ENCODE measurements at places on chromosomes 5 and 9.

DNA sequence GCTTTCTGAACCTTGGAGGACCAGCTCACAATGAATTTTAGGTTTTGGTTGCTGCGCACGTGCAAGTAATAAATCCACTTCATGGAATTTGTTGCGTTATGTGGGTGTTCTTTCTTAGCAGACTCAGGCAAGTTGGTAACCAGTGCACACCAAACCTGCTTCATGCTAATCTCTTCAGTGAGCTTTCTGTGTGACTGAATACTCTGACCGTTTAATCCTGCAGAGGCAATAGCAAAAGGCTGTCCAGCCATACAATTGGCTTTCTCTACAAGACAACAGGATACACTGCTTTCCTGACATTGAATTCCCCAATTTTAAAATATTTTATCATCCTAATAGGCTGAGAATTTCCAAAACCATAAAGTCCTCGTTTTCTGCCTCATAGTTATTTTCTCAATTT, 10.3 kb downstream of the UGT3A2 start:
- DNase-seq, result no peak

DNA sequence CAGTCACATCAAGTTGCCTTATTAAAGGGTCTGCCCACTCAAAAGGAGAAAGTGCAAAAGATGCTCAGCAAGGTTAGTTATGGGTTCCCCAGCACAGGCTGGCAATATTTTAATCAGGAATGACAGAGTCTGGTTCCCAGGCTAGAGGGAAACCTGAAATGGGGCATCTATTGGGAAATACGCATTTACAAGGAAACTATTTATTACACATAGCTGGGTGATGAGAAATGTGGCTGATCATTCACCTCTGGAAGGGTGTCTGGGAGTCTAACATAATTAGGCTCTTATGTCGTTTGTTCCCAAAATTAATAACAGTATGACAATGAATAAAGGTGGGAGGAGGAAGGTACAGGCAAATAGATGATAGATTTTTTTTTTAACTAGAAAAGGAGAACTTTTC, 314.7 kb downstream of the ENC1 start:
- no peak for DNase-seq

DNA sequence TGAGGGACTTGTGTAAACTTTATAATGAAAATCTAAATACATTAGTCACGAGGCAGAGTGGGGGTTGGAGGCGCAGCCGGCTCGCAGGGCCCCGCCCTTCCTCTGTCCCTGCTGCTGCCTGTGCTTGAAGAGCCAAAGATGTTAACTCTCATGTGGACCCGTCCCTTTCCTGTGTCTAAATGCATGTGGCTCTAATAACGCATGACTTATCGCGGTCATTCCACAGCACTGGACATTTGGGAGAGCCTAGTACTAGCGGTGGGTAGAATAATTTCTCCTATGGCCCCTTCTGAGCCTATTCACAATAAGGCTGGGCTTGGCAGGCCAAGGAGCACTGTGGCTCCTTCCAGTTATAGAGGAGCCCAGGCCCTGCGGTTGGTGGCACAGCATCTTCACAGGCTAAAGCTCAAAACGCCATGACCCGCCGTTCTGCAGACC, 82.3 kb upstream of the SIMC1 start:
- DNase-seq, result no peak

DNA sequence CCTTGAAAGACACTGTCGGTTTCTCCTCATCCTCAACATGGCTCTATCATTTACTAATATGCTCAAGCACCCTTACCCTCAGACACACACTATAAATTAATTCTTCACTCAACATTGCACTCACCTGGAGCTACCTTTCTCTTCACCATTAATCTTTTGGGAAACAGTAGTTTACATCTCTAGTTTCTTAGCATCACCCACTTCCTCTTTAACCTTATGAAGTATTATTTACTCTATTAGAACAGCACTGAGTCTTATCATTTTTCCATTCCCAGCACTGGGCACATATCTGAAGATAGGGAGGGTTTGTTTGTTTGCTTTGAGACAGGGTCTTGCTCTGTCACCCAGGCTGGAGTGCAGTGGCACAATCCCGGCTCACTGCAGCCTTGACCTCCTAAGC, 213.5 kb downstream of the SMARCA2 start:
- DNase-seq, result no peak

- no peak for DNase-seq
Measured at GRCh38 chr5:143402553-143403333, 743 bp downstream of the NR3C1 start.

DNA sequence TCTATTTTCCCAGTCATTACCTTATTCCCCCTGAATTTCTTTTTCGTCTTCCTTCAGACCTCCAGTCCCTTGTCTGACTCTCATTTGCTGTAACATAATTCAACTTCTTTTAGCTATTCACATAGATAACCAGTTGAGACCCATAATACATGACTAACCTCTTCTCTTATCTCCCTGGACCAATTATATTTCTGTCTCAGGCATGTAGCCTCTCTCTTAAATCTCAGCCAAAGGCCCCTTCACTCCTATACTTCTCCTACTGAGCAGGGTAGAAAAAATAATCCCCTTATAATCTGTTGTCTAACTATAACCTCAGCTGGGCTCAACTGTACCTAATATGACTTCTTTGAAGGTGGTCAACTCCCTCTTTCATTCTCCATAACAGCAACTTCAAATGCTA, 20.9 kb downstream of the RANBP6 start:
- DNase-seq, result no peak

DNA sequence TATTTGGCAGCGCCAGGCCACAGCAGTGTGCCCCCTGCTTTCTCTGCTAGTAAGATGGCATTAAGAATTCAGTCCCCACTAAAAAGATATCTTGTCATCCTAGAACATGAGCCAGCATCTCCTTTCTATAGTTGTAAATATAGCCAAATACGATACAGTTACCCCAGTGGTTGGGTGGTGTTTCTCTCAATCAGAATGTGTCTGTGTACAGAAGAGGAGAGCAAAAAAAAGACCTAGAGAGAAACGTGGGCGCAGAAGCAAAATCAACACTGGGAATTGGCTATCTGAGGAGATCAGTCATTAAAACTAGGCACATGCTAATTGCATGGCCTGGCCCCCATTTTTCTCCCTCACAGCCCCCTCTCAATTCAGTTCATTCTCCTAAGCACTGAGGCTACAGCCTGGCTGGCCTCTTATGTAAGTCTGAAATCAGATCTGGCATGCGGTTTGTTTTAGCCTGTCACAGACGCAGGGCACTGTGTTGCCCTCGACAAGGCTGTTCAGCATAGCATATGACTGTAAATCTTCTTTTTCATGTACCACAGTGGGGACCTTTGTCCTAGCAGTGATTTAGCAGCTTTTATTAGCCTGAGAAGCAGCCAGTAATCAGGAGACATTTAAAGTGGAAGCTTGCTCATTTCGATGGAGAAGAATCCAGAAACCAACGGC, 57.8 kb downstream of the RORB start:
- no peak for DNase-seq

DNA sequence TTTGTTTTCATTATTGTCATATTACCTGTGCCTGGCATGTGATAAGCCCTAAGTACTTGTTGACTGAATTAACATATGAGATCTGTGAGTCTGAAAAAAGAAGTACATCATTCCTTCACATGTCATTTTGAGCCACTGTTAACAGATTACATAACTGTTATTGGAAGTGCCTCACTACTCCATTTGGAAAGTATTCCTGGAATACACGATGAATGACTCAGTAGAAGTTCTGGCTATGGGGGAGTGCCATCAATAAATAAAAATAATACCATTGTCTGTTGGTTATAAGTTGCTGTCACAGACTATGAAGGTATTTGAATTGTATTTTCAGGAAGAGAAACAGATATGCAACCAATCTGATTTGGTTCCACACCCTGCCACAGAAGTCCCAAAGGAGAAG, 12.9 kb downstream of the NIPSNAP3B start:
- DNase-seq, result no peak

DNA sequence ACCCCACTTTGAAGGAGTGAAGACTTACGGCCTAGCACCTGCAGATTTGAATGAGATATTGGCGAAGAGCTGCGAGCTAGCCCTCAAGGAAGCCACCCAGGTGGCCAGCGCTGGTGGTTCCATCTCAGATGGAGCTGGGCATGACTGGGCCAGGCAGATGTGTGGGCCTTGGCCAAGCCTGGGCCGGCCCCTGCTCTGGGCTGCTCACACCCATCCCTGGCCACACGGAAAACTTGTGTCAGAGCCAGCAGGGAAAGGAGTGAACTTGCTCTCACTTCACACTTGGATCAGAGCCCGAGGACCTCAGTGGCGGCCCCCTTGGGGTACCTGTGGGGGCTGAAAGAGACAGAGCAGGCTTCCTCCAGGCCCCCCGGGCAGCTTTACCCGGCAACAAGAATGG, 44.2 kb downstream of the ROPN1L start:
- no peak for DNase-seq

- no peak for DNase-seq
Measured at GRCh38 chr9:15104826-15105420, 194.7 kb upstream of the FREM1 start.

DNA sequence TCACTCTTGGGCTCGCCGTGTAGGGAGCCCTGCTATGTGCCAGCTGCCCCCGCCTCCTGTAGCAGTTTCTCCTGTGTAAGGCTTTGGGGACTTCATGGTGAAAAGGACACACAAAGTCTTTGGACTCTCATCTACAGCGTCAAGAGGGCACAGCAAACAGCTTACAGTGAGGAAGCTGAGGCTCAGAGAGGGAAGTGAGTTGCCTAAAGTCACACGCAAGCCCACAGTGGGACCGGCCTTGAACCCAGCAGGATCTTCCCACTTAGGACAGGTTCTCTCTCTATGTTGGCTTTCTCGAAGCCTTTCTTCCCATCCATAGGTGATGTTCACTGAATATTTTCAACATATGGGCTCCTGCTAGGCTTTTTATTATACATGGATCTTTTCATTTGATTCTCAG, 9.8 kb upstream of the PRRX2 start:
- DNase-seq, result no peak

DNA sequence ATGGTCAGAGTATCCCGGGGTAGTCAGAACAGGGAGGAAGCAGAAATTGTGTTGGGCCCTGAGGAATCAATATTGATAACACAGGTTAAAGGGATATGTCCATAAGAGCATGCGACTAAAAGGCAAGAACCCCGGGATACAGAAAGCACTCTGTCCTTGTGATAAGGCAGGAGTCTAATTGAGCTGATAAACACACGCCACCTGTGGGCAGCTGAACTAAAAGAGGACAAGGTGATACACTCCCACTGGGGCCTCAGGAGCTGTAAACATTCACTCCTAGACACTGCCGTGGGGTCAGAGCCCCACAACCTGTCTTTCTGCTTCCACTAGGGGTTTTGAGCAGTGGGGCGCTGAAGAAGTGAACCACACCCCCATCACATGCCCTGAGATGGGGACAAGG, 144.7 kb upstream of the MPDZ start:
- DNase-seq, result no peak

DNA sequence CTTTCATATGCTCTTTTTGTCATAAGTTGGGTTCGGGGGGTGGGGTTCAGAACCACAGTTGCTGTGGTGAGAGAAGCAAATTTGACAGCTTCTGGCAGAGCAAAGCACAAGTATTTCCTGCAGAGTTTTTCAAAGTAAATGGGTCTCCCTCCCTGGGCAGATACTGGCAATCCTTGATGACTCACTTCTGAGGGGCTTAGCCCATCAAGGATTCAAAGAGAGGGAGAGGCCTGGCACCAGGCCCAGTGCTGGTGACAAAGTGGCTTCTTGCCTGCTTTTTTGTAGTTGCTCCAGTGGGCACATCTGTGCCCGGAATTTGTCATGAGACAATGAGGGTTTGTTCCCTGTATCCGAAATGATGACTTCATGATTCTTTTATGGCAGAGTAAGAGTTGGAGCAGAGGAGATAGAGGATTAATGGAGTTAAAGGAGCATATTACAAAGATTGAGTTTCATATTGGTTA, 46.6 kb upstream of the TNC start:
- DNase-seq, result no peak

DNA sequence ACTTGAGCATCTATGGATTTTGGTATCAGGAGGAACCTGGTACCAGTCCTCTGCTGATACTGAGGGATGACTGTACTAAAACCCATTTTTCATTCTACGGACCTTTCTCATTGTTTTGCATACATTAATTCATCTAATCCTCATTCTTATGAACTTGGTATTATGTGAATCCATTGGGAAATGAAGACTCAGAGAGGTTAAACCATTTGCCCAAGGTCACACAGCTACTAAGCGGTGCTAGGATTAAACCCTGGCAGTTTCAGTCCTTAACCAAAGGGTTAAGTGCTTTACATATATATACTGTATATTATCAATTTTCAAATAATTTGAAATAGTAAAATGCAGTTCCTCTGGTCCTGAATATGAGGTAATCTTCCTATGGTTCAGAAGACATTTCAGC, 3.8 kb downstream of the CAMLG start:
- no peak for DNase-seq

DNA sequence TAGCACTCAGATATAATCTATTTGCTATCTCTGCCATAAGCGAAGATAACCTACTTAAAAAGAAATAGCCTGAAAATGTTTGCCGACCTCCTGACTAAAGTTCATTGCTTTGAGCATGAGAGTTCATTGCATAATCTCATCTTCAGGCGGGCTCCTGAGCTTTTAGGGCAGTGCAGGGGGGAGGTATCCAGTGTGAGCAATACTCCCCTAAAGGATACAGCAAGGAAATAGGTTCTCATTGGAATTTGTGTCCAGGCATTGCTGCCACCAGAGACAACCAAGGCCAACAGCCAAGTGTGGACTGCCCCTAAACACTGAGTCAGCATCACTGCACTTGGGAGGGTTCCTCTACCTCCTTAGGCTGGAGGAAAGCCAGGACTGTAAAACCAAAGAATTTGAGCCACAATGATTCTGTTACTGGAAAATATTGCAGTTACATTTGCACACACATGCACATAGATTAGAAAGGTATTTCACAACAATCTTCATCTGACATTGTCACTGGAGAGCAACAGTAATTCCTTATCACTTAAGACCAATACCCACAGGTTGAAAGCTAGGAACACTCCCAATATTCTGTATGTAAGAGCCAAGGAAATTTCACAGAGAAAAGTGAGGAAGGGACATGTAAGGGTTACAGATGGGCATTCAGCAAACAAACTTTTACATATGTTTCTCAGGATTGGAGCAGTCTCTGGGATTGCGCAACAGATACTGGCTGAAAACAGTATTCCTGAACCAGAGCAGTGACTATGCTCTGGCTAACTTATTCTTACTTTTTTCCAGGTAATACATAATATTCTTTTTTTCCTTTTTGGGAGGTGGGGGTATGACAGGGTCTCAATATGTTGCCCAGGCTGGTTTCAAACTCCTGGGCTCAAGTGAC, 98.6 kb upstream of the TLE1 start:
- peak; percentile 63 for DNase-seq

DNA sequence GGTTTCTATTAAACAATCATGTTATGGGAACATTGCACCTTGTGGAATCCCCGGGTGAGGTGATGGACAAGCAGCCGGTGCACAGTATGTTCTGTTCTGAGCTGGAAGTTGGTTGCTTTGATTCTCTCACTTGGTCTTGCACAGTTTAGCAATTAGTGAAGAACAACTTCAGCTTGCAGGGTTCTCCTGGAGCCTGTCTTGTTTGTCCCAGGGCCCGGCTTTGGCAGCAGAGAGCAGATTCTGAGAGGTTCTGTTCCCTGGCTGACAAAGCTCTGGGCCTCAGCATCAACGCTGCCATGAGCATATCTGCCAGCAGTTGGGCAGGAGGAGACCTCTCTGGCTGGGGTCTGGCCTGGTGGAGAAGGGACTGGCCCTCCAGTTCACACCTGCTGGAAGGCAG, 16.9 kb downstream of the GADD45G start:
- no peak for DNase-seq

GRCh38 chr5:181223729-181224389, 778 bp downstream of the TRIM41 start:
- DNase-seq, result no peak
